ENCODE measurements at places on chromosomes 11 and 22.
A peak's percentile ranks its signal among the peaks of the same experiment; 100 is the strongest.

DNA sequence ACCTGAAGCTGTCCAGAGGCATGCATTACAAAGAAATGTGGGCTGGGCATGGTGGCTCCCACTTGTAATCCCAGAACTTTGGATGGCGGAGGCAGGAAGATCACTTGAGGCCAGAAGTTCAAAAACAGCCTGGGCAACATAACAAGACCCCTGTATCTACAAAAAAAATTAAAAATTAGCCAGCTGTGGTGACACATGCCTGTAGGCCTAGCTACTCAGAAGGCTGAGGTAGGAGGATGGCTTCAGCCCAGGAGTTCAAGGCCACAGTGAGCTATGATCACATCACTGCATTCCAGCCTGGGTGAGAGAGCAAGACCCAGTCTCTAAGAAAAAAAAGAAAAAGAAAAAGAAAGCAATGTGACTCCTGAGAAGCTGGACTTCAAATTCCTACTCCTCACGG, 138.5 kb upstream of the HSD17B12 start:
- DNase-seq, result no peak

DNA sequence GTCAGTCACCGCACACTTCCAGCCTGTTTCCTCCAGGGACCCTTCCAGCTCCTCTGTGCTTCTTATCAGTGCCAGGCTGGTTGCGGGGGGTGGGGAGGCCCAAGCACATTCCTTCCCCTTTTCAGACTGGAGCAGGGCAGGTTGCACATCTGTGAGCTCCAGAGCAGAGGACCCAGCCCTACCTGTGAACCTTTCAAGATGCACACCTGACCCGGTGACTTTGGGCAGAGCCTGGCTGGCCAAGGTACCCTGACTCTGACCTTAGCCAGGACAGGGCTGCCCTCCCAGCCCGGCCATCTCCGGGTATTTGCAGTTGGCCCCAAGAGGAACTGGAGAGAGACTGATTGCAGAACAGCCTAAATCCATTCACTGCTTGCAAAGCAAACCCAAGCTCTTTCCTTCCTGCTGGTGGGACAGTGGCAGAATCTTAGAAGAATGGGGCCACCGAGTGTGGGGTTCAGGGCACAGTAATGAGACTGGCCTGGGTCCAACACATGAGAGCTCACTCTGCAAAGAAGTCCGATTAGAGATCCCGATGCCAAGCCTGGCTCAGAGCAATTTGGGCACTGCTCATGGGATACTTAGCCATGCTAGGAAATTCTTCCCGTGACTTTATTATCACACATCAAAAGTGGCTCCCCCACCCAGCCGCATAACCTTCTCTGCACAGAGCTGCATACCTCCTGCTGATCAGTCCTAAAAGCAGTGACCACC, 64.7 kb upstream of the CCND1 start:
- no peak for DNase-seq

DNA sequence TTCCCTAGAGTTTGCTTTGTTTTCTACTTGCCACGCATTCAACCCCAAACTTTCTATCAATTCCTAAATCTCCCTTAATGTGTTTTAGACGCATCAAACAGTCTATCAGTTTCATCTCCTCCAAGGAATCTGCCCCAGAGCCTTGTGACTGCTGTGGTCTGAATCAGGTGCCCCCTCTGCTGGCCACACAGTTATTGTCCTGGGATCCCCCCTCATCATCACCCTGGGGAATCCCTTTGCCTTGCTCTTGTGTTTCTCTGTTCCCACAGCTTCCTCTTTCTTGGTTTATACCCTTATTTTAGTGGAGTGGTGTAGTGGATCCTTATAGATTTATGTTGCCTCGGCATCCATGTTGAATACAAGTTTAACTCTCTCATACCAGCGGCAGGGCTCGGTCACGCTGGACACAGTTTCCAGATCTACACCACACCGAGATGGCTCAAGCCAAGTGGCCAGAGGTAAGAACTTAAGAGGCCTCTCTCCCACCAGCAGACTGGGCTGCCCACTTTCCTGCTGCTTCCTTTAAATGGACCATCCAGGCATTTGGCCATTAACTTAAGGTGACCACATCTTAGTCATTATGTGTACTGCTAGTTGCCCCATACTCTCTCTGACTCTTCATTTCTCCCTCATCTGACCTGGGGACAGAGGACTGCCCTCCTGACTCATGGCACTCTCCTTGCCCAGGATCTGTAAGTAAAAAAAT, 8.2 kb downstream of the UPB1 start:
- DNase-seq, result peak; percentile 16

DNA sequence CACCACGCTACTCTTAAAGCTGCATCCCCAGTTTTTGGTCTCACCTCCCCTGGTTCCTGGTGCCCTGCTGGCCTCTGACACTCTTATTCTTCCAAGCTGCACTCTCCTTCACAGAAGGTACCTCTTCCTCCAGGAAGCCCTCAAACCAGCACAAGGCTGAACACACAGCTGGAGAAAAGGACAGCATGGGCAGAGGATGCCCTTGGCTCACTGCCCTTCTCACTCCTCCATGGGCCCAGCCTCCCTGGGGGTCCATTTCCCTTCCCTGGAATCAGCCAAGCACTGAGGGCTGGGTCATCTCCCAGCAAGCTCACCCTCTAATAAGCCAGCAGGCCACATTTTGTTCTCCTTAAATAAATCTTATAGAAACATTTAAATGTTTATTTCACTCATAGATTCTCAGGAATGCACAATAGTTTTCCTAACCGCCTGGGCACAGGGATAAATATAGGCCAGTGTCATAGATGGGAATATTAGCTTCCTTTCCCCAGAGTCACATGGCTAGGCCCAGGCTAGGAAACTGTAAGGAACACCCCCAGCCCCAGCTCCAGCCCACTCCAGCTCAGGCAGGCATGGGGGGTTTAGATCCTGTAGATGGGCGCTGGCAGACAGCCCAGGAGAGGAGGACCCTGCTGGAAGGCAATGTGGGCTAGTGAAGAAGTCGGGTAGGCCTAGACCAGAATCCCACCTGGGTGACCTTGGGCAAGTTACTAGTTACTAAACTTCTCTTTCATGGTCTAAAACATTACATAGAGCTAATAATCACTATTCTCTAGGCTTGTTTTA, 51.5 kb downstream of the IRAG1 start:
- no peak for DNase-seq

DNA sequence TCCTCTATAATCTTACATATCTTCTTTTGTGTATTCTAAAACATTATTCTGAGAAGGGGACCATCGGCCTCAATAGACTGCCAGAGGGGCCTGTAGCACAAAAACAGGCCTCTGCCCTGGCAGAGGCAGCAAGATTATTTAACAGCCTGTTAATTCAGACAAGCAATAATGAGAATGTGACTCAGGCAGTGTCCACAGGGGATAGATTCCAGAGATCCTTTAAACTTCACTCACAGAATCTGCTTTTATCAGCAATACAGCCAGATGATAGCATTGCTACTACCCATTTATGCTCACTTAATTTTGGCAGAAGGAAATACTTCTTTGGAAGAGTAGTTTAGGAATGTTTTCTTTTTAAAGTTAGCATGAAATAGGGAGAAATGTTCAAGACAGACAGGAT, 44.9 kb downstream of the AAMDC start:
- no peak for DNase-seq

DNA sequence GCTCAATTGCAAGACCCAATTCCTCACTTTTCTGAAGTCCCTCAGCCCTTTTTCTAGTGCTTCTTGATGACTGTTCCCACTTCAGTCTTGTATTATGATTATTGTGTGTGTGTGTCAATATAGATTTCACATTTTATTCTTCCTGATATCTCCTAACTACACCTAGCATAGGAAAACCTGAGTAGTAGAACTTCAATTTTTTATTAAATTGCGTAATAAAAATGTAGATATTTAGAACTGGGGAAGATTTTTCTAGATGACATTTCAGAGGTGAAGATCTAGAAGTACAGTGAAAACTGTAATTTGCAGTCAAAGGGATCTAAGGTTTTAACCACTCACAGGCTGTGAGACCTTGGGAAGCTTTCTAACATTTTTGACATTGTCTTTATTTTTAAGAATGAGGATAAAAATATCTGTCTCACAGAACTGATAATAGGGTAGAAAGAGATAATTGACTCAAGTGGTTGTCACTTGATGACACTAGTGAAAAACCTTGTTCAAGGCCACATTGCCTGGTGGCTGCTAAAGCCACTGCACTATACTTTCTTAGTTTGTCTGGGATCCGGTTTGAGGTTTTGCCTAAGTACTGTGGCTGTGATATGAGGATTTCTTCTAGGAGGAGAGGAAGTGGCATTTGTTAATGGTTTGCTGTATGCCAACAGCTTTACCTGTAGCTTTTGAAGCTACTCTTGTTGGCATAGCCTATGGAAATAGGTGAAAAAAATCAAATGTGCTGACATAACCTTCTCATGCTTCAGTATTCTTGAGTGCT, 32.2 kb upstream of the SESN3 start:
- DNase-seq, result no peak

GRCh38 chr11:636511-637332, at the start of gene DRD4:
Gene DRD4, plus strand, starts transcription at chr11:637269. Its CDS starts 36 bp downstream, at chr11:637305.
- no peak for DNase-seq

DNA sequence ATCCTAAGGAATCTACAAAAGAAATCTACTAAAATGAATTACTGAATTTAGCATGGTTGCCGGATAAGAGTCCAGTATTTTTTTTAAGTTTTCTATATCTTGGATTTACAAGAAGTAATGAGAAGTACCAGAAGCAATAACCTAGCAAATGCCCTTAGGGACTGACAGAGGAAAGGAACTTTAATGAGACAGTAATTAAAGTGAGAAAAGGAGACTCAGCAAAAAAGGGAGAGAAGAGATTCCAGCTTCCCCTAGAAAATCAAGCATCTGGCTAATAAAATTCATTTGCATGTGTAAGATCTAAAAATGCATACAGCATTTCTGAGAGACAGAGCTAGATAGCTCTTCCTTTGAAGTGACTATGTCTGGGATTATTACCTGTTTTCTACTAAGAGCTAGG, 39.1 kb downstream of the IZUMO1R start:
- no peak for DNase-seq

- peak; percentile 61 for DNase-seq
Measured at GRCh38 chr22:29154364-29155048, 51.2 kb upstream of the EMID1 start.

- DNase-seq, result no peak
Measured at GRCh38 chr11:71062199-71062598, 190.2 kb downstream of the SHANK2 start.

GRCh38 chr11:37504060-37504611, 906.1 kb upstream of the RAG2 start:
- DNase-seq, result no peak

DNA sequence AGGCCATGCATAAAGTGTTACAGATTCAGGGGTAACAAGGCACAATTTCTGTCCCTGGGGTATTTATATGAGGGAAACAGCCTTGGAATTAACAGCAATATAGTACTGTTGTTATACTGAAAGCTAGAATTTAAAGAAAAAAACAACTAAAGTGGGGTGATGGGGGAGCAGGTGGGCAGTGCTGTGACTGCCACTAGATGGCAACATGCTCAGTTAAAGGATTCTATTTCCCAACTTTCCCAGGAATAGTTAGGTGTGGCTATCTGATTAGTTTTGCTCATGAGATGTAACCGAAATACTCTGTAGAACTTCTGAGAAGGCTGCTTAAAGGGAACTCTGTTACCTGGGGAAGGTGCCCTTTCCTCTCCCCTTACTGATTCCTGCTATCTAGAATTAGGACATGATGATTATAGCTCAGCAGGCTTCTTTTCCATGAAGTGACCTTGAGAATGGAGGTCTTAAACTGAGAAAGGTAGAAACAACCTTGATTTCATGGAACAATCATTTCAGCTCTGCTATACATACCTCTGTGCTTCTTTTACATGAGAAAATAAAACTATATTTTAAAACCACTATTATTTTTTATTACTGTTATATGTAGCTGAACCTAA, 102.6 kb downstream of the RELT start:
- peak; percentile 19 for DNase-seq

GRCh38 chr11:7890417-7891172, 40.5 kb downstream of the OR10A6 start:
- no peak for DNase-seq

DNA sequence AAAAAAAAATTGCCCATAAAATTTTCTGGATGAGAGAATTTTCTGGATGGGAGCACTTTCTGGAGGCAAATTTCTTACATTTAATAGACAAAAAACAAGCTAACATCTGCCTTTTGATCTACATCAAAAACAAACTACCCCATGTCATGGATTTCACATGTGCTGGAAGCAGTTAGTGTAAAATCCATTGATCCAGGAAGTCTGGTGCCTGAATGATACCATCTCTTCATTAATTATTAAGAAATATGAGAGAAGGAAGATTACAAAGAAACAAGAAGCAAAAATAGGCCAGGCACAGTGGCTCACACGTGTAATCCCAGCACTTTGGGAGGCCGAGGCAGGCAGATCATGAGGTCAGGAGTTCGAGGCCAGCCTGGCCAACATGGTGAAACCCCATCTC, 53.2 kb upstream of the FAM181B start:
- DNase-seq, result no peak

GRCh38 chr11:33802194-33802950, 28.1 kb upstream of the FBXO3 start:
- peak; percentile 92 for DNase-seq

DNA sequence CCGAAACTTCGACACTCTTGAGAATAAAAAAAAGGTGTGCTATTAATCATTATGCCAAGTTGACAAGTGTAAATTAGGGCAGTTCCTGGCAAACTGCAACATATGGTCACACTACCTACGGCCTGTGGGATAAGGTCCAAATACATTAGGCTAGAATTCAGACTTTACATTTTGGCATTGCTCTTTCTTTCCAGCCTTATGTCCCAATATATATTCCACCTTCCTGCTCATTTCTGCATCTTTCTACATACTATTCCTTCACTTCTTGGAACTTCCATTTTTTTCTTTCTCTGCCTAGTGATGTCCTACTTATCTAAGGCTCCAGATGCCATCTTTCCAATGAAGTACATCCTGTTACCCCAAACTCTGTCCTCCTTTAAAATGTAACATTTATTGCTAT, 577.2 kb downstream of the LRRC4C start:
- no peak for DNase-seq

- no peak for DNase-seq
Measured at GRCh38 chr11:128610721-128611617, 23.6 kb upstream of the ETS1 start.

- peak; percentile 79 for DNase-seq
Measured at GRCh38 chr11:6703247-6704063, 20.3 kb upstream of the MRPL17 start.

DNA sequence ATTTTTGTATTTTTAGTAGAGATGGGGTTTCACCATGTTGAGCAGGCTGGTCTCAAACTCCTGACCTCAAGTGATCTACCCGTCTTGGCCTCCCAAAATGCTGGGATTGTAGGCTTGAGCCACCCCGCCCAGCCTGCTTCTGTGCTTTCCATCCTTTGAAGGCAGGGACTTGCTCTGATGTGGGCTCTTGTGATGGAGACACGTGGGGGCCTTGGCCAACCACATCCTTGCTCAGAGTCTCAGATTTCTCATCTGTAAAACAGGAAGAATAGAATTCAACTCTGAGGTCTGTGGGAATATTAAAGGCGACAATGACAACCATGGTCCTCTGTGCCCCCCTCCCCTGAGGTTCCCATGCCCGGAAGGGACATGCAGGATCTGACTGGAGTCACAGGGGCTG, 3.8 kb upstream of the GGA1 start:
- no peak for DNase-seq

Measured in T47D (cell line).